ENCODE measurements at places on chromosomes 4 and X.

DNA sequence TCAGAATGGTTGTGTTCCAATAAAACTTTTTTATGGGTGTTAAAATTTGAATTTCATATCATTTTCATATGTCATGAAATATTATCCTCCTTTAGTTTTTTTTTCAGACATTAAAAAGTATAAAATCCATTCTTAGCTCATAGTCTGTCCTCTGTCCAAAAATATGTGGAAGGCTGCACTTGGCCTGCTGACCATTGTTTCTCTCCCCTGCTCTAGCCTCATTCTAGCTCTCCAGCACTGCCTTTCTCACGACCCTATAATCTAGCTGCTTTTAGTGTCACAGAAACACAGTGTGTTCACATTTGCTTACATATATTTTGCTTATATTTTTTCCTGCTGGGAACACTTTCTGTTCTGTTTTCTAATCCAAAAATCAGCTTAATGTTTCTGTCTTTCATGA, 165.0 kb upstream of the ANK2 start:
- H3K4me3 ChIP-seq = no peak overlapping the region
- no peak overlapping the region for H3K27ac ChIP-seq
- no peaks in the 10 kb centered on the region for H3K27me3 ChIP-seq
- no peaks in the 10 kb centered on the region for H3K36me3 ChIP-seq

GRCh38 chr4:11735651-11736050, 307.0 kb upstream of the HS3ST1 start:
- H3K4me1 ChIP-seq = no peaks in the 10 kb centered on the region
- no peak for DNase-seq
- H3K4me3 ChIP-seq = no peak overlapping the region
- no peak overlapping the region for H3K27ac ChIP-seq

DNA sequence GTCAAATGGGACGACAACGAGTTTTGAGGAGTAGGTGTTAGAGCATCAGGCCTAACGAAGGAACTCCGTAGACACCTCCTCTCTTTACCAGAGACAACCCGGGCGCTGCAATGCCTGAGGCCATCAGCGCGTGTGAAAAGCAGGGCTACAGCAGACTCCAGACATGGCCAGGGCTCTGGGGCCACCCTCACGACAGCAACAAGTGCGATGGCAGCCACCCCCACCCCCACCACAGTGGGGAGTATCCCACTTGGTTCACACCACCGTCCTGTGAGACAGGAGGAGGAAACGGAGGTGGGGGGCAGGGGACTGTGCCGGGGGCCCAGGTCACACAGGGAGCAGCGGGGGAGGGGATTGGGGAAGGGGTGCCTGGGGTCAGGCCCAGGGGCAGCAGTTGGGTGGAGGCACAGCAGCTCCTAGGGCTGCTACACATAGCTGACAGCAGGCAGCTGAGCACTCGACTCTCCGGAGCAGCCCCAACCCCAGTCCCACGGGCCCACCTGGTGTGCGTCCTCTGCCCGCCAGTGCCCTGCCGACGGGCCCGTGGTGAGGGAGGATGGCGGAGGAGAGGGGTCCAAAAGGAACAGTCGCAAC, 8.5 kb downstream of the LRPAP1 start:
- no peak overlapping the region for H3K4me3 ChIP-seq
- no peaks in the 10 kb centered on the region for H3K4me1 ChIP-seq

- no peak overlapping the region for H3K27ac ChIP-seq
- DNase-seq = no peak
- H3K36me3 ChIP-seq = no peaks in the 10 kb centered on the region
- no peaks in the 10 kb centered on the region for H3K4me1 ChIP-seq
These were observed 173.5 kb downstream of the NPFFR2 start for GRCh38 chr4:72205298-72205697.

DNA sequence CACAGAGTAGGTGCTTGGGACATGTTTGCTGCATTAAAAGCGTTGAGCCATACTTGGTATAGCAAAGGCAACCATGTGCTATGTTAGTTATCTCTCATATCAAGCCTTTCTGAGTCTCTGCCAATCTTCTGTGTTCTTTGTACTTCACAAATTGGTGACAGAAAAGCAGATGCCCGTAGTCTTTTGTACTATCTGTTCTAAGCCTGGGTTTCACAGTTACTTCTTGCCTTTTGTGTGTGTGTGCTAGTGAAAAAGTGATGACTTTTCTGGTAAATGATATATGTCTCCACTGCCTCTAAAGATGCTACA, 16.1 kb upstream of the KLHL2 start:
- H3K27ac ChIP-seq = no peak overlapping the region
- no peak for DNase-seq
- no peak overlapping the region for H3K4me3 ChIP-seq

- H3K36me3 ChIP-seq = no peaks in the 10 kb centered on the region
- H3K27ac ChIP-seq = no peak overlapping the region
- H3K27me3 ChIP-seq = no peaks in the 10 kb centered on the region
- peaks cover 3% of the 10 kb centered on the region for H3K4me1 ChIP-seq
- no peak for DNase-seq
These were observed 98.0 kb downstream of the ATP11C start for GRCh38 chrX:139834879-139835278.

DNA sequence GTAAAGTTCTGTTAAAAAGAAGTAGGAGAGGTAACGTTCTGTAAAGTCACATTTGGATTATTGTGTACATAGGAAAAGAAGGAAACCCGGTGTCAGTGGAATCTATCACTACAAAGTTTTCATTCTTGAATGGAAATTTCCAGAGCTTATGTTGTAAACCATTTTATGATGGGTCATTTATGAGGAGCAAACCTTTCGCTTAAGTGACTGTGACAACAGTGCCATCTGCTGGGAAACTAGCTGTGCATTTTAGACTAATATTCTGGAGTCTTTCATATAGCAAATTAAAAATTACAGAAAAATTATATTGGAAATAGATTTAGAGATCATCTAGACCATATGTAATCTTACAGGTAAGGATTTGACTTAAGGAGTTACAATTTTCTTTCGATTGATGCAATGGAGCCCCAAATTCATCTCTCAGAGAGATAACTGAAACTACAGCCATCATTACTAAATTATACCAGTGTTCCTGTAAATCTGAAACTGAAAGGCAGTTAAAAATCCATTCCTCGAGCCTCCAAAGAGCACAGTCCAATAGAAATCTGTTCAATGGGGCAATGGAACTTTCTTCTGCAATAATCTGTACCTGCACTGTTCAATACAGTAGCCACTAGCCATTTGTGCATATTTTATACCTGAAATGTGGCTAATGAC, 26.9 kb downstream of the ASB9 start:
- no peak for DNase-seq
- no peaks in the 10 kb centered on the region for H3K4me1 ChIP-seq
- H3K4me3 ChIP-seq = no peak overlapping the region
- H3K36me3 ChIP-seq = no peaks in the 10 kb centered on the region
- H3K27me3 ChIP-seq = no peaks in the 10 kb centered on the region

DNA sequence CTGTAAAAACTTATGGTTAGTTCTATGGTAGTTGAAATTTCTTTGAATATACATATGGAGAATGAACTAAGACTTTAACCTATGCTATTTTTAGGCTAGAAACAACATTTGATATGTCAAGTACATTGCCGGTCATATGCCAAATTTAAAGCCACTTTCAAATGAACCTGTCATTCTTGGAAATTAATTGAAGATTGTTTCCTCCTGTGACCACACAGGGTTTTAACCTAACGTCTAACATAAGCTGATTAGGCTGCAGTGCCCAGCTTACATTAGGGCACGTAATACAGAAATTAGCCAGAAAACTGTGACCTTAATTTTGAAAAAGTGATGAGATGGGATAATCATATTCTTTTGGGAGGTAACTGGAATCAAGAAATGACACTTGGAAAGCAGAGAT, 645.9 kb downstream of the FSTL5 start:
- no peaks in the 10 kb centered on the region for H3K4me1 ChIP-seq
- H3K27me3 ChIP-seq = no peaks in the 10 kb centered on the region
- H3K4me3 ChIP-seq = no peak overlapping the region
- DNase-seq = no peak

- peak overlapping the region; percentile 28 for H3K27ac ChIP-seq
- H3K36me3 ChIP-seq = no peaks in the 10 kb centered on the region
- DNase-seq = peak; percentile 80
- H3K4me1 ChIP-seq = no peaks in the 10 kb centered on the region
These were observed 29.2 kb upstream of the ASMTL start for GRCh38 chrX:1481636-1482529.

DNA sequence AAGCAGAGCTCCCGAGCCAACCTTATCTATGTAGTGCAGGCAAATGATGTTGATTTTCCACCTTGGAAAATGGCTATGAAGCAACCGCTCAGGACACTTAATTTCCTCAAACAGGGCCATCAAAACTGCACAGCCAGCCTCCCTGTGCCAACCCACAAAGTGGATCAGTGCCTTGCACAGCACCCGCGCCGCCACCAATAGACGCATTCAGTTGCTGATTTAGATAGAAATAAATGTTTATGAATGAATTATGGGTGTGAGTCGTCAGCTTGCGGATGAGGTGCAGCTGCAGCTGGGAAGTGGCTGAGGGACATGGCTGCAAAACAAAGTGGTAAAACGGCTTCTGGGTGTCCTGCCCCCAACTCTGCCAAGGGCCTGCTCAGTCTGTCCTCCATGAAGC, 47.0 kb downstream of the SOD3 start:
- peaks cover 13% of the 10 kb centered on the region for H3K4me1 ChIP-seq
- H3K27me3 ChIP-seq = no peaks in the 10 kb centered on the region
- H3K36me3 ChIP-seq = peaks cover 5% of the 10 kb centered on the region
- peak overlapping the region; percentile 48 for H3K27ac ChIP-seq
- DNase-seq = no peak

- no peaks in the 10 kb centered on the region for H3K27me3 ChIP-seq
- H3K4me3 ChIP-seq = no peak overlapping the region
- no peak for DNase-seq
- no peak overlapping the region for H3K27ac ChIP-seq
These were observed 314.1 kb downstream of the STK32B start for GRCh38 chr4:5365071-5366008.

Measured in ascending aorta (tissue), 2 donors.